NCI-H1436 treated with DMSO at 0.1 percent for 48 hours (cell line): ENCODE measurements at places on chromosomes 16 and 17.

DNA sequence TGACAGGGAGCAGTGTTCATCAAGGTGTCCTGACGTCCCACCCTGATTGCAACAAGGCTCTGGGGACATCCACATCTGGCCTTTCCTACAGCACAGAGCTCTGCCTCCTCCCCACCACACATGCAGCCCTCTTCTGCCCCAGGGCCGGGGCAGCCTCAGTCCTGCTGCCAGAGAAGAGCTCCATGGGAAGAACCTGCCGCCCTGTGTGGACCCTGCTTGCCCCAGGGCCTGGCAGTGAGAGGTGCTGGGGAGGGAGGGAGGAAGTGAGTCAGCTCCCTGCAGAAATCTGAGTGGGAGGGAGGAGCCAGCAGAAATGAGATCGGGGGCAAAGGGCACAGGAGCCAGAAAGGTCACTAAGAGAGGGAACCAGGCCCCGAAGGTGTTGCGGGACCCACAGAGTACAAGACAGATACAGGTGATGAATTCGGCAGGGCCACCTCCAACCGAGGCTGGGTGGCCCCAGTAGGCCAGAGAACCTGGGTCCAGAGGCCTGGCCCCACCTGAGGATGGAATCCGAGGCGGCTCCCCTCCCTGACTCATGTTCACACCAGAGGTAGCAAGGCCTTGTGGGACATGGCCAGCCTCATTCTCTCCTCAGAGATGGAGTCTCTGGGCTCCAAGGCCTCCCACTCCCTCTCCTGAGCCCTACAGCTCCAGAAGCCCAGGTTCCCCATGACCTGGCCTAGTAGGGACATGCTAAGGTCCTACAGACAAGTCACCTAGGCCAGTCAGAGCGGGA is 24.8 kb downstream of the MYO18A start:
- DNase-seq = no peak

- DNase-seq = no peak
Observed at GRCh38 chr17:55649957-55650597, 72.6 kb downstream of the TMEM100 start.

DNA sequence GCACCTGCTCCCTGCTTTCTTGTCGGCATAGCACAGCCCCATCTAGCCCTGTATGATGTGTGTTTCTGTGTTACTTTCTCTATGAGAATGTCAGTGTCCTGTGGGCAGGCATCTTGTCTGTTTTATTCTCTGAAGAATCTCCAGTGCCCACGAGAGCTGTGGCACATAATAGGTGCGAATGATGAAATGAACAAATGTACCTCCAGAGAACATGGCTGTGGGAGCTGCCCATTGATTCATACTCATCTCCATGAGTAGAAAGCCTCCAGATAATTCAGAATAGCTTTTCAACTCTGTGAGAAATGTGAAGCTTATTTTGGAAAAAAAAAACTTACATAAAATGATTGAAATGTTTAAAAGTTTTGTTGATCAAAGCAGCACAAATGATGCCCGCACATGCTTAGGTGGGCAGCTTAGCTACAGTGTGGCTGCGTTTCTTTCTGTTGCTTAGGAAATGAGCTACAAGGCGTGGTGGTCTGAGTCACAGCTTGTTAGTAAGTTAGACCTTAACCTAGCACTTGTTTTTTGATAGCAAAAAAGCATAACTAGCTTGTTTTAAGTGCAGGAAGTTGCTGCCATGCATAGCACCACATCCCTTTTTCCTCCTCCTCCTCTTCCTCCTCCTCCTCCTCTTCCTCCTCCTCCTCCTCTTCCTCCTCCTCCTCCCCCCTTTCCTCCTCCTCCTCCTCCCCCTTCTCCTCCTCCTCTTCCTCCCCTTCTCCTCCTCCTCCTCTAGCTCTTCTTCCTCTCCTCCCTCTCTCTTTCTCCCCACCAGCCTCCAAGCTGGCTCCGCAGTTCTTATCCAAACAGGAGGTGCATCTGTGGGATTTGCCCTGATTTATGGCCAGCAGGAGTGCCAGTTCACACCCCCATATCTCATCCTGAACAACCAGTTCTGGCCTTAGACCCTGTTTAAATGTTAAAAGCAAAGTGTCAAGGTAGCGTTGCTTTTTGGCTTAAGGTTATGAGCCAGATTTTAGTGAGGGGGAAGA is 221.5 kb downstream of the IRF8 start:
- DNase-seq = no peak

- DNase-seq = no peak
Observed at GRCh38 chr17:51660266-51660665, 399.9 kb downstream of the UTP18 start.

DNA sequence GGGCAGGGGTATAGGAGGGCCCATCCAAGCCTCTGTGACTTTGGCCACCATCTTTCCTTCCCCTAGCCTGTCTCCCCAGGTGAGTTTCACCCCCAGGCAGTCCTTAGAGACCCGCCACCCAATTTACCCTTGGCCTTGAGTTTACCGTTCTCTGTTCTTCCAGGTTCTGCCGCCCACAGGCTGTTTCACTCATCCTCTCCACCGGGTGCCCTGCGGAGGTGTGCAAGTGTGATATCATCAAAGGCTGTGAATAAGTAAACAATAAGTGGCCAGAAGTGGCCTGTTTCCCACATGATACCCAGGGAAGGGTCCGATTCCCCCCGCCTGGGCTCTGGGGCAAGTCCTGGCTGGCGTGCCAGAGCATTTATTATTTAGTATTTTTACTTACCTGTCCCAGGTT is 15.1 kb upstream of the TLCD3B start:
- no peak for DNase-seq
